ENCODE measurements at places on chromosomes 11 and 22.

DNA sequence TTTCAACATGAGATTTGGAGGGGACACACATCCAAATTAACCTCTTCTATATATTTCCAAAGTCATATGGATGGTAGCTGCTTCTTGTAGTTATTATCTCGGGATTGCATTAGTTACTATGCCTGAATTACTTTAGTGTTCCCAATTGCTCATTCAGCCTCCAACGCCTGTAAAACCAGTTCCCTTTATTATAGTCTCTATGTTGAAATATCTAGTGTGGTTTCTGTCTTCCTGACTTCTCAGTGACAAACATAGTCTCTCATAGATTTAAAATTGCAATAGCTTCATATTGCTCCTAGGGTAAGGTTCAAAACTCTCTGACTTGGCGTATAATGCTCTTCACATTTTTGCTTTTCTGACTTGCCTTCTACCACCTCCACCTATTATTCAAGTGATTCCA is 366.4 kb downstream of the CASP12 start:
- no peak for DNase-seq

- no peak for DNase-seq
Measured at GRCh38 chr11:15055620-15056356, 17.6 kb upstream of the CALCB start.

- DNase-seq, result no peak
Measured at GRCh38 chr22:44382116-44383038, 69.6 kb upstream of the SHISAL1 start.

GRCh38 chr11:72842653-72843330 is 28.6 kb downstream of the ATG16L2 start:
- DNase-seq, result no peak

DNA sequence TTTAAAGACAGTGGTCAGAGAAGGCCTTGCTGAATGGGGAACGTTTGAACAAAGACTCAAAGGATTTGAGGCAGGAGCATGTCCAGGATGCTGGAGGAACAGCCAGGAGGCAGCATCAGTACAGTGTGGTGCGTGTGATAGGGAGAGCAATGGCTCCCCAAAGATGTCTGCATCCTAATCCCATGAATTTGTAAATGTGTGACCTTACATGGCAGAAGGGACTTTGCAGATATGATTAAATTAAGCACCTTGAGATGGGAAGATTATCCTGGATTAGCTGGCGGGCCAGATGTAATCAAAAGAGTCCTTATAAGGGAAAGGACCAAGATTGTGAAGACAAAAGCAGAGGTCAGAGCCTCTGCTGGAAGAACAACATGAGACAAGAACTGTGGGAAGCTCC is 24.6 kb upstream of the FAT3 start:
- DNase-seq, result no peak

- no peak for DNase-seq
Measured at GRCh38 chr11:34145847-34146381, 40.5 kb downstream of the NAT10 start.

- no peak for DNase-seq
Measured at GRCh38 chr11:59918480-59918879, 19.8 kb upstream of the OOSP1 start.

- DNase-seq, result no peak
Measured at GRCh38 chr11:34134765-34135164, 29.3 kb downstream of the NAT10 start.

- DNase-seq, result no peak
Measured at GRCh38 chr11:71323876-71324526, 71.6 kb upstream of the SHANK2 start.

DNA sequence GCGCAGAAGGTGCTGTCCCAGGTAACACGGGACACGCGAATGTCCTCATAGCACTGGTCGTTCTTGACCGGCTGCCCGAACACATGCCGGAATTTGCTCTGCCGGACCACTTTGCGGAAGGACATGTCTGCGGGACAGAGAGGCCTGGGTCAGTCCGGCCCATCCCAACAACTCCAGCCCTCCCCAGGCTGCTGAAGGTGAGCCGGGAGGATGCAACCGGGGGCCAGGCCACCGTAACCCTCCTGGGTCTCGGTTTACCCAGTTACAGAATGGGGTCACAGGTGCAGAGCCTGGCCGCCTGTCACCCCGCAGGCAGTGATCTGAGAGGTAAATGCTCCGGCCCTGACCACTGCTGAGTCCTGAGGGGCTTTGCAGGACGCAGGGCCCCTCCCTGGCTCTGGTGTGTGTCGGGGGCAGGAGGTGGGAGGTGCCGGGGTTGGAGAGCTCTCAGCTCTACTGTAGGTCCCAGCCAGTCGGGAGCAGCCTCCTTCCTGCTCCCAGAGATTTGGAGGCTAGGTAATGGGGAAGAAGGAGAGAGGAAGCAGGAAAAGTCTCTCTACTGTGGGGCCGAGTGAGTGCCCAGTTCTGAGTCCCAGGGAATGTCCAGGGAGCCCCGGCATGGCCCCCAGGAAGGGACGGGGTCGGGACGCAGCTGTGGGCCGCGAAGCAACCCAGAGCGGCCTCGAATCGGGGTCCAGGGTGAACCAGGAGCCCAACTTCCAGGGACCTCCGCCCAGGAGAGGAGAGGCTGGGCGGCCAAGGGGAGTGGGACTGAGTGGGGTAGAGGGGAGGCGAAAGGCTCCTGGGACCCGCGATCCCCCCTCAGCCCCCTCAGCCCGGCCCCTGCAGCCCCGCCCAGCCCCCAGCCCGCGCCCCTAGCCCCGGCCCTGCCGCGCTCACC is 522 bp downstream of the CORO1B start:
- no peak for DNase-seq

DNA sequence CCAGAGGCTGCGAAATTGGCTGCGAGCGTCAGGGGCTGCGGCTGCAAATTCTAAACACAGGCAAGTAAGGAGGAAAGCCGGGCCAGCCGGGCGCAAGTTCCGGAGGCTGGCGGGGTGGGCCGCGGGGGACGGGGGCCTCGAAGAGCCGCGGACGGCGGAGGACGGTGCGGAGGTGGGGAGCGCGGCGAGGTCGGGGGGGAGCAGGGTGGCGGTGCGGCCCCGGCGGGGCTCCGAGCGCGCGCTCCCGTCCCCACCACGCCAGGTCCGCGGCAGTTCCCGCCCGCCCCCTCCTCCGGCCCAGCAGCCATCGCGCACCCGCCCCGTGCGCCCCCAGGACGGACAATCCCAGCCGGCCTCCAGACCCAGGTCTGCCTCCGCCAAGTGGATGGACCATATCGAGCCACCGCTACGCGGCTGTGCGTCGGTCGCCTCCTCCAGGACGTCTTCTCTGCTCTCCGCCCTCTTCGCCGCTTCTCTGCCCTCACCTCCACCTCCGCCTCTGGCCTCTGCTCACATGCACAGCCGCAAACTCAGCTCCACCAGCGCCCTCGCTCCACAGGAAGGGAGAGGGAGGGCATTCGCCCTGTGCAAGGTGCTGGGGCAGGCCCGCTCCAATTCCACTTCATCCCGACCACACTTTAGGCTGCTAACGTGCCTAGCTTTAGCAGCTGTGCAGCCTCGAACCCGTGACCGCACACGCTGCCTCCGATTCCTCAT is 7.2 kb downstream of the ELFN2 start:
- peak; percentile 41 for DNase-seq

GRCh38 chr22:20571078-20571503 is 63.7 kb downstream of the MED15 start:
- DNase-seq, result no peak

- no peak for DNase-seq
Measured at GRCh38 chr11:2096011-2096918, 42.9 kb downstream of the IGF2 start.

- peak; percentile 68 for DNase-seq
Measured at GRCh38 chr11:34890812-34891211, 25.4 kb downstream of the APIP start.

DNA sequence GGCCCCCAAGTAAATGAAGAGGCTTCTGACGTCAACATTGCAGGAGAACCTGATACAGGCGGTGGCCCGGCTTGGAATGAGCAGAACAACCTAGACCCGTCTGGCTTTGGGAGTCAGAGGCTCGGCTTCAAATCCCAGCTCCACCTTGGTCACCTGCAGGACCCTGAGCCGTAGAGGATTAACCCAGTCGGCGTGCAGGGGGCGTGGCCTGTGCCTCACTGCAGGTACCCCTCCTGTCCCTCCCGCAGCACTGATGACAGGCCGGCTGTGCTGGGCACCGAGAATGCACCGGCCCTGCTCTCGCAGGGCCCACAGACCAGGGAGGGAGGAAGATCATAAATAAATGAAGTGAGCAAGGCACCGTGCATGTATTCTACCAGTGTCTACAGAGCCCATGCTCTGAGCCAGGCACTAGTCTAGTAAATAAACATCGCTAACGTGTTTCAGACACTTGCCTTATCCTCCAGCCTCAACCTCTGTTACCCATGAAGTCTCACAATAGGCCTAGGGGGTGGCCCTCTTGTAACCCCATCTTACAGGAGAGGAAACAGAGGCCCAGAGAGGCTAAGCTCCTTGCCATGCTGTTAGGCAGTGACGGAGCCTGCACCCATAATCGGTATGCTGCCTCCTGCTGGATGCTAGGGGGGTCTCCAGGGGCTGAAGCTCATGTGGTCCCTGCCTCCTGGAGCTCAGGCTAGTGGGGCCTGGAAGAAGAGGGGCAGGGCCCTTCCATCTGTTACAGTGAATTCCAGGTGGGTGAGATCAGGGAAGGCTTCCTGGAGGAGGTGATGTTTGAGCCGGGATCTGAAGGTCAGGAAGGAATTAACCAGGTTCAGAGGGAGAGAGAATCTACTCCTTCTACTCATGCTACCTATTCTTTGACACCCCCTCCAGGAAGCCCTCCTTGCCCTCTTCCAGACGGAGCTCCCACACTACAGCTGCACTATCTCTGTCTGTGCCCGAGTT is 53.4 kb downstream of the RTL6 start:
- no peak for DNase-seq

- no peak for DNase-seq
Measured at GRCh38 chr11:3132271-3132781, 32.8 kb downstream of the OSBPL5 start.

GRCh38 chr11:16225623-16226022 is 130.7 kb downstream of the SOX6 start:
- no peak for DNase-seq

GRCh38 chr11:35918716-35919115 is 25.1 kb upstream of the LDLRAD3 start:
- DNase-seq, result no peak

- DNase-seq, result no peak
Measured at GRCh38 chr11:103903621-103904323, 132.7 kb upstream of the DDI1 start.

DNA sequence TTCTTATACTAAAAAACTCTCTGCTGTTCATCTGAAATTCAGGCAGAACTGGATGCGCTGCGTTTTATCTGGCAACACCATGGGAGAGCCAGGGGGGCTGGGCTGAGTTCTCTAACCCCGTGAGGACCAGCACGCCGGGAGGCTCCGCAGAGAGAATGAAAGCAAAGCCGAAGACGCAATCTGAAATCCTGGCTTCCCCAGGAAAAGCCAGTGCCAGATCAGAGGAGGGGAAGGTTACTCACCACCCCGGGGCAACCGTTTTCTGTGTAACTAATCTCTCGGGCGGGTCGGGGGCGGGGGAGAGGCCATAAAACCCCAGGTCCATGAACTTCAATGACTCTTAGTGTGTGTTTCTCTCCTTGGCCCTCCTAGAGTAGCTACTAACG is 99.4 kb downstream of the SHANK2 start:
- peak; percentile 64 for DNase-seq

DNA sequence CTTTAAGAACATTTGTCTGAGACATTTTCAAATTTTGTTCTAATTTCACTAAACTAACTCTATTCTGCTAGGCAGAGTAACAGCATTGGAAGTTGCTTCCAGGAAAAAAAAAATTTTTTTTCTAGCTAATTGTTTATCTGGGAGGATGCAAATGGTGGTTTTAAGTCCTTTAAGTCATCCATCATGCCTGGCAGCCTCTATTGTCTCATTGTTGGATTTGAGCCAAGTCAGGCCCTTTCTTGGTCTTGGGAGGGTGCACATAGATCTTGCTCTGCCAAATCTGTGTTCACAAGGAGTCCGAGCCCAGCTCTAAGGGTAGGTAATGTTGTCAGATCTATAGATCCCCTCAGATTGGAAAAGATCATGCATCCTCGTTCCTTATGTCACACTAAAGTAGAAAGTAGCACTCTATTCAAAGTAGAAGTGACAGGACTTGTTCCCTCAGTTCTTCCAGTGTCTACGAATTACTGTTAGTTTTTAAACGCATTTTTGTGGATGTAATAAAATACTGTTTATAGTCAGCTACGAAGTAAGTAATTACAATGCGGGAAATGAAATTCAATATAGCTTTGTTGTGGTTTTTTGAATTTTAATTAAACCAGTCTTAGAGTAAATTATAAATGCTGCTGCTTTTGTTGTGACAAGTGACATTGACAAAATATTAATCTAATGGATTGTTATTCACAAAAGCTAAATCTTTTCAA is 166.0 kb upstream of the RASSF10 start:
- DNase-seq, result peak; percentile 50

- no peak for DNase-seq
Measured at GRCh38 chr11:75158696-75159150, 7.8 kb downstream of the SLCO2B1 start.

GRCh38 chr11:117752071-117752470 is 44.9 kb downstream of the DSCAML1 start:
- no peak for DNase-seq

- DNase-seq, result no peak
Measured at GRCh38 chr22:50691521-50691920, 18.9 kb downstream of the SHANK3 start.

- peak; percentile 71 for DNase-seq
Measured at GRCh38 chr22:35838855-35839576, 121.3 kb downstream of the APOL5 start.

DNA sequence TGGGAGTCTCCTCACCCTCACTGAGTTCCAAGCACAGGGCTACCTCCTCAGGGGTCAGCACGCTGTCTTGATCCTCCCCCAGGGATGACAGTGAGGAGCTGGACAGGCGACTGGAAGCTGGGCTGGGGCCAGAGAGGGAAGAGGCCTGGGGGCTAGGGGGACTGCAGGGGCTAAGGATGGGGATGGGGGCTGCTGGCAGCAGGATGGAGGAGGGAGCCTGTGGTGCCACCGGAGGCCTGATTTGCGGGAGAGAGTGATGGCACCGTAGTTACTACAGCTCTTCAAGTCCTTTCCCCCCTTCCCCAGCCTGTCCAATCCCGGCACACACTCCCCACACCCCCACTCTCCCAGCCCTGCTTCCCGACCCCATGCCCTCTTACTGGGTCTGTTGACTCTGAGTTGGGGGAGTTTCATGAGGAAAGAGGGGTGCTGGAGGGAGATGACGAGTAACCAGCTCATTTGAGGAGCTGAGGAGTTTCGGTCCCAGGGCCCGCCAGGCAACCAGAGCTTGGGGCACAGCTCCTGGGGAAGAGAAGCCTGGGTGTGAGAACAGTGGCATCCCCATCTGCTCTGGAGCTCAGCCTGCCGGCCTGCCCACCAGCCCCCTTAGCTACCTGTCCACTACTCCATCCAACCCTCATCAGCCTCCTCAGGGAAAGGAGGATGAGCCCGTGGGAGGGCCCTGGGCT is 10.5 kb downstream of the ROBO4 start:
- no peak for DNase-seq

- DNase-seq, result no peak
Measured at GRCh38 chr11:126578021-126578420, 222.5 kb downstream of the ST3GAL4 start.

GRCh38 chr11:73521621-73522020 is 76.3 kb downstream of the FAM168A start:
- DNase-seq, result no peak

Data from hepatocyte (in vitro differentiated cells).